Hypothalamus (tissue), 51 donors: ENCODE measurements at places on chromosomes 7 and 10.

DNA sequence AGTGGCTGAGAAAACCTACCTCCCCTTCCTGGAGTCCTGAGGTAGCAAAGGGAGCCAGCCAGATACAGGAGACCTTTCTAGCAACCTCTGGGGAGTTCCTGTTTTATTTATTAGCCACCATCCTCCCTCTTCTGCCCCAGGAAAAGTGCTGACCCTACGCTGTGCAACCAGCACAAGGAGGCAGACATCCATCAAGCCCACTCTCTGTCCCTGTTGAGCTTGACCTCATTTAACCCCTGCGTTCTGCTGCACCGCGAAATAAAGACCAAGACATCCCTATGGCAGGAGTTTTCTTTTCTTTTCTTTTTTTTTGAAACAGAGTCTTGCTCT is 25.3 kb upstream of the ANKRD2 start:
- DNase-seq = no peak

GRCh38 chr7:106065575-106066500 is 46.3 kb downstream of the SYPL1 start:
- DNase-seq = no peak

DNA sequence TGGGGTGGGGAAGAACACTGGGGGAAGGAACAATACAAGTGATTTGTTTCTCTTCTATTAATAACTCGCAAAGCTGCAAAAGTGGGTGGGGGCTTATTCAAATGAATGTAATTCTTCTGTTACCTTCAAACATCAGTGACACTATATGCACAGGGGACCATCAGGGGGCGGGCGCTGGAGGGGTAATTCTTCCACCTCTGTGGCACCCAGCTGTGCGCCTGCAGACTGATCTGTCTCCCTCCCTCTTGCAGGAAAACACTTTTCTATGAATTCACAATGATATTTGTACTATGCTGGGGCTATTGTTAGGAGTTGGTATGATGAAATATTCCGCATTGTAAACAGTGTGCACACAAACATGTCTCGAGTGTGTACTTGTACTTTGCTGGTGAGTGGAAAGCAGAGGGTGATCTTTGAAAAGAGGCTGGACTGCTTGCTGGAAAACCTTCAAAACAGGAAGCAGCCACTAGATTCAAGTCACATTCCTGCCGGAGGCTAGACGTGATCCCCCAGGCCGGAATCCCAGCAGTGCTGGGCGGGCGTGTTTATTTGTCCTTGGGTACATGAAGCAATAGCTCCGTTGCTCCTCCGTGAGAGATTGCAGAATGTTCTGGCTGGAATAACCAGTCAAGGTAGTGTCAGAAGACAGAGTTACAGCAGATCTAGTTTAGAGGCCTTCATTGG is 15.8 kb upstream of the BNIP3 start:
- no peak for DNase-seq

- DNase-seq = no peak
These were observed 19.0 kb upstream of the SLC26A4 start for GRCh38 chr7:107641676-107642075.

DNA sequence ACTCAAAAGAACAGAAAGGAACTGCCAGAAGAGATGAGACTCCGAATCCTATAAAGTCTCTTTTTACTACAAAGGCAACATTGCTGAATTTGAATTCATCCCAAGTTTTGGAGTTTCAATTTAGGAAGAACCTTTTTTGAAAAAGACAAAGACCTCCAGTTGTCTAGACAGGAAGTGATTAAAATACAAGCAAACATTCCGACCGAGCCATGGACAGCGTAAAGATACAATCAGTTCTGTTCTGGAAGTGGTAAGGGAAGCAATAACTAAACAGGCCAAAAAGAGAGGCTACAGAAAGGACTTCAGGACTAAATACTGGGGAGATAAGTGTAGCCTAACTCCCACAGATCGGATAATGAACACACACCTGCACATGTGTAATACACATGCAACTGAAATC is 101.0 kb downstream of the SMURF1 start:
- no peak for DNase-seq

DNA sequence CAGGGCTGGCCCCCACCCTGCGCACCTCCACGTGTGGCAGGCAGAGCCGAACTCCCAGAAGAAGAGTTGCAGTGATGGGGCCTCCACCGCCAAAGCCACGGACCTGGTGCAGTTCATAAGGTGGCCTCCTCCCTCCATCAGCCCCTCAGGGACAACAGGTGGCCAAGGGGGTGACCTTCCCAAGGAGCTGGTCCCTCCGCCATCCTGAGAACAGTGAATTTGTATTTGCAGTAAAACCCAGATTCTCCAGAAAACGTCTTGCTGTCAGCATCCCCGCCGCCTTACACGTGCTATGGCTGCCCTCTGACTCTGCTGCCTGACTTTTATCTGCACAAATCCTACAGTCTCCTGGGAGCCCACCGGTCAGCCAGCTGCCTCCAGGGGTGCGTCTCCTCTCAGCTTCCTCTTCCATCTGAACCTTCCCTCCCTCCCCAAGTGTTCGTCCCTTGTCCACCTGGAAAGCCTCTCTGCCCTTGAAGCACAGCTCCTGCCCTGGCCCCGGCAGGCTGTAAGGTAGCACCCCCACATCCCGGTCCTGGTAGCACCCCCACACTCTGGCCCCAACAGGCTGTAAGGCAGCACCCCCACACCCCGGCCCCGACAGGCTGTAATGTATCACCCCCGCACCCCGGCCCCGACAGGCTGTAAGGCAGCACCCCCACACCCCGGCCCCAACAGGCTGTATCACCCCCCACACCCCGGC is 311.8 kb downstream of the PTPRN2 start:
- DNase-seq = no peak

DNA sequence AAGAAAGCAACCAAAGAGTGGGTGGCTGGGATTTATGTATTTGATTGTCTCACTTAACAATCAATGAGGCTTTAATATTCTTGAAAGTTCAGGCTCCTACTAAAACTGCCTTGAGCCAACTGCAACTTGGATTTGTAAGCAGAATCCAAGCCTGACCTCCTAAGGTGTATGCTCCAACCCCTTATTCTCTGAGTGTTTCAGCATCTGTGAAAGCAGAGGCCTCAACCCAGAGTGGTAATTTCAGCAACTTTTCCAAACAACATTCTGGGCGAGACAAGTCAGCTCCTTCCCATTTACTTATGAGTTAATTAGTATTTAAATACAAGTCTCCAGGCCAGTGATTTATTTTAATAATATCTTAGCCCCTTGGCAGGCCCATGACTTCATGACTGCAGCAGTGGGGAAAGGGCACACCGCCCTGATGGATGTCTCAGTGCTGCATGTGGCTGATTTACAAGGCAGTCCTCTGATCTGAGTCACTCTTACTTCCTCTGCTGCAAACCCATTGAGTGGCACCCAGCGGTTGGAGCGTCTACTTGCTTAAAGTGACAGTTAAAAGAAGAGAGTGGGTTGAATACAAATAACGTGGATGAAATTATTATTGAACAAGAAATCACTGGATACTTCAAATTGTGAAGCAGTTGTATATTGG is 209.1 kb downstream of the TRIL start:
- DNase-seq = no peak

DNA sequence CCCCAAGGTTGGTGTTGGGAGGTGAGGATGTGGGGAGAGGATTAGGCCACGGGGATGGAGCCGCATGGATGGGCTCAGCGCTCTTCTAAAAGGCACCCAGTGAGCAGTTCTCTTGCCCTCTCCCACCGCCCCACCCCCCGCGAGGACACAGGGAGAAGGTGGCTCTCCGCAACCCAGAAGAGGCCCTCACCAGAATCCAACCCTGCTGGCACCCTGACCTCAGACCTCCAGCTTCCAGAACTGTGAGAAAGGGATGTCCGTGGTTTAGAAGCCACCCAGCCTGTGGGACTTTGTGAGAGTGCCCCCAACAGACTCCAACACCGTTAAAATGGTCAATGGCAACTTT is 242.8 kb upstream of the PPP2R2D start:
- no peak for DNase-seq

DNA sequence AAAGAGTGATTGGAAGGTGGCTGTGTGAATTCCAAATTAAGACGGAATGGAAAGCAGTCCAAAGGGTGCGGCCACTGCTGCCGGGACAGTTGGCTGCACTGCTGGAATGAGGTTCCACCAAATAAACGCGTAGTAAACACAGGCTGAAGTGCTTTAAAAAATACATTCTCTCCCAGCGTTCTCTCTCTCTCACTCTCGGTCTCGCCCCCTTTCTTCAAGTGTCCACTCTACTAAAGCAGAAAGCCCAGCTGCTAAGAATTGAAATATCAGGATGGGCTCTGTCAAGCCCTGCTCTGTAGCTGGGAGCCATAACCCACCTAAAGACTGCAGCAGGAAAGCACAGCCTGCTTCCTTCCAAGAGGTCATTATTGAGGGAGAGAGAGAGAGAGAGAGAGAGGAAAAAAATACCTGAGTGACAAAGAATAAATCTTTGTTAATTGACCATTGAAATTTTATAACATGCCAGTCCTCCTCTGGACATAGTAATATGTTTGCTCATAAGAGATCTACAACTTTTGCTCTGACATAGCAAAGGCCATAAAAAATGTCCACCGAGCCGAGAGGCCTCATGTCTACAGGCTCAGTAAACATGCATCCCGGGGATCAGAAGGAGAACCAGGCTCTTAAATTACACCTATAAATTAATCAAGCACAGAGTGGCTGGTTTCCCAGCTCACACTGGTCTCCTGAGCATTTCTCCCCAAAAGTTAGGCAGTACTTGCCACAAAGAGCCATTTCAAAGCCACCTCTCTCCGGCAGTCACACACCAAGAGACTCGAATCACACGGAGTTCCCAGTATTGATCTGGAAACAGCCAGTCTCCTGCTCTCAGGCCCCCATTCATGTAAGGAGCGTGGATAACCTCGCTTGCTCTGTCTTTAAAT is 72.8 kb downstream of the FGFR2 start:
- peak; percentile 17 for DNase-seq

GRCh38 chr7:73865738-73866445 is 4.9 kb downstream of the TMEM270 start:
- DNase-seq = peak; percentile 18

DNA sequence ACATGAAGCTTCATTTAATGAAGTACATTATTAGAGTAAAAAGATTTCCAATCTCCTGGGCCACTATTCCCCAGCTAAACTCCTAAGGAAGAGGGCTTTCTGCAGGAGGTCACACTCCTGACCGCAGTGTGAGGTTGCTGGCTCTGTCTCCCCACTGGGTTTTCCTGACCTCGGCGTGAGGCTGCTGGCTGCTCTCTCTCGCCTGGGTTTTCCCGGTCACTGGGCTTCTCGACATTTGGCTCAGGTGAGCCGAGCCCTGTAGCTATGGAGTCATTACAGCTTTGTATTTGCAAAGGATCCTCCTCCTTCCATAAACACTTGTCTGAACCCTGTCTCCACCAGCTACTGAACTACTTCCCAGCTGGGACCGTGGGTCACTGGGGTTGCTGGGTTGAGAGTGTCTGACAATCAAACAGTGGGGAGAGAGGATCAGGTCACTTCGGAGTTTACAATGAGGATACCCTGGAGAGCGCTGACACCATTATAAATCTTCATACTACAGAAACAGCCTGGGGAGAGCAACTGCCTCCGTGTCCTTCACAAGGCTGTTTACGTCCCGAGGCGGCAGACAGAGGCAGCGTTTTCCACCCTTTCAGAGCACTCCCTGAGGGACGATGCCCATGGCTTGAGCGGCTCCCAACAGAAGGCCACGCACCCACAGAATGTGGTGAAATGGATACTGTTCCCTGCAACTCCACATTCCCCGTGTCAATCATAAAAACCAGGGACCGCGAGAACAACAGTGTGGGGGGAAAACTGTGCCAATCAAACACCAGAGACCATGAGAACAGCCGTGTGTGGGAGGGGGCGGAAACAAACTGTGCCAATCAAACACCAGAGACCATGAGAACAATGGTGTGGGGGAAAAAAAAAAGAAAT is 226.2 kb downstream of the ZMYND11 start:
- DNase-seq = no peak

DNA sequence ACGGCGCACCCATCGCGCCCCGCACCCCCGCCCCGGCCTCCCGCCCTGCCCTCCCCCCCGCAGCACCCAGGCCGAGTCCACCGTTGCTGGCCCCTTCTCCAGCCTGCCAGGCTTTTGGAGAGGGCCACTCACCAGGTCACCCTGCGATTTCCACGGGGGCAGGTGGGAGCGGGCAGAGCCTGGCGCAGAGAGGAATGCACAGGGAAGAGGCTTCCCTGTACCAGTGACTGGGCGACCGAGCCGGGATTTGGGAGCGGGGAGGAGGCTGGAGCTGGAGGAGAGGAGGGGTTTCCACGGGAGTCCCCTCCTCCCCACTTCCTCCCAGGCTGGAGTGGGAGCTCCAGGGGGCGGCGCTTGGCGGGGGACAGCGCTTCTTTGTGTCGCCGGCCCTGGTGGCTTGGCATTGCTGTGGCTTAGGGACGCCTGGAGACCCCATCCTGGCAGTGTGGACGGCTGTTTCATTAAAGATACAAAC is 19.3 kb downstream of the TCAF1 start:
- DNase-seq = peak; percentile 59

DNA sequence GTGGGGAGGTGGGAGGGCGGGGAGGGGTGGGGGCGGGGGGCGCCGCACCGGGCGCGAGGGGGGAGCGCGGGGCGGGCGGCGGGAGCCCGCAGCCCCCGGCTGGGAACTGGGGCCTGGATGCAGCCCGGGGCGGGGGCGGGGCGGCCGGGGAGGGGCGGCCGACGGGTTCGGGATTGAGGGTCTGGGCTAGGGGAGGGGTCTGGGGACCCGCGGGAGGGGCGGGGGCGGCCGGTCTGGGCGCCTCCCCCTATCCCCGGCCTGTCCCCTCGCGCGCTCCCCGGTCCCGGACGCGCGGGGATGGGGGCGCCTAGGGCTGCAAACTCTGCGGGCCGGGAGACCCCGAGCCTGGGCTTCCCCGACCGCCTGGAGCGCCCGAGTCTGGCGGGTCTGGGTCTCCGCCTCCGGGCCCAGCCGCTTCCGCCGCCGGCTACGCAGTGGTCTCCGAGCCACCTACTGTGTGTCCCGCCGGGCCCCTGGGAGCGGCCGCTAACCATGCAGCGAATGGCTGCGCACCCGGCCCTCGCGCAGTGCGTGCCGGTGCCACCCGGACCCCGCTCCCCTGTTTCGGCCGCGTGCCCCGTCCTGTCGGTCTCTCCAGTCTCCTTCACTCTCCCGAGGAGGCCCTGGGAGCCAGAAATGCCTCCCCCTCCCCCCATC is 375 bp upstream of the FGF8 start:
- DNase-seq = no peak

GRCh38 chr7:81294897-81295515 is 376.2 kb upstream of the SEMA3C start:
- DNase-seq = no peak

- no peak for DNase-seq
These were observed 351.0 kb upstream of the POM121L12 start for GRCh38 chr7:52684388-52684787.

- DNase-seq = no peak
These were observed 58.9 kb downstream of the SFMBT2 start for GRCh38 chr10:7351894-7352293.

GRCh38 chr7:4169455-4169854 is 512.6 kb upstream of the FOXK1 start:
- DNase-seq = no peak

- DNase-seq = no peak
These were observed 39.0 kb upstream of the ZMIZ1 start for GRCh38 chr10:79029478-79030390.

GRCh38 chr7:20931739-20932138 is 145.1 kb upstream of the SP8 start:
- DNase-seq = no peak
